ENCODE measurements at places on chromosomes 16 and 17.
A peak's percentile ranks its signal among the peaks of the same experiment; 100 is the strongest.

DNA sequence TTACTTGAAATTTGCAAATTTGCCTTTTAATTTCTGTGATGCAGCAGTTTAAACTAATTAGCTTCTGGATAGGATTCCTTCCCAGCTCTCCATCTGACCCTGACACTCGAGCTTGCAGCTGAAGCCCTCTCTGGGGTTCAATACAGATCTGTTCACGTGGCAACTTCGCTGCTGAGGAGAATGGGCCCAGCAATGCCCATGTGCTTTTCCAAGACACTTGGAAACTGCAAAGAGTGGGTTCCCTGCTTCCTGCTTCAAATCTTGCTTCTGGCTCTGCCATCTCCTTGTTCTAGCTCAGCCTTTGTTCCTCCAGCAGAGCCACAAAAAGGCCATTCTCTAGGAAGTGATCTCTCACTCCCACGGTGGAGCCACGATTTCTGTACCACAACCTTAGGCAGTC is 50.0 kb upstream of the IRX6 start:
- no peak for ATAC-seq

- ATAC-seq: no peak
Observed at GRCh38 chr16:88453217-88453531, at the start of gene ZFPM1. Gene ZFPM1, plus strand, starts transcription at chr16:88453280. Its CDS starts 359 bp downstream, at chr16:88453639.

- no peak for ATAC-seq
Observed at GRCh38 chr16:5820472-5820871, 722.9 kb upstream of the EEF2KMT start.

GRCh38 chr16:1983544-1984346 is at the start of gene GFER:
Gene GFER, plus strand, starts transcription at chr16:1984193. Its CDS starts 26 bp downstream, at chr16:1984219.
- peak; percentile 61 for ATAC-seq

DNA sequence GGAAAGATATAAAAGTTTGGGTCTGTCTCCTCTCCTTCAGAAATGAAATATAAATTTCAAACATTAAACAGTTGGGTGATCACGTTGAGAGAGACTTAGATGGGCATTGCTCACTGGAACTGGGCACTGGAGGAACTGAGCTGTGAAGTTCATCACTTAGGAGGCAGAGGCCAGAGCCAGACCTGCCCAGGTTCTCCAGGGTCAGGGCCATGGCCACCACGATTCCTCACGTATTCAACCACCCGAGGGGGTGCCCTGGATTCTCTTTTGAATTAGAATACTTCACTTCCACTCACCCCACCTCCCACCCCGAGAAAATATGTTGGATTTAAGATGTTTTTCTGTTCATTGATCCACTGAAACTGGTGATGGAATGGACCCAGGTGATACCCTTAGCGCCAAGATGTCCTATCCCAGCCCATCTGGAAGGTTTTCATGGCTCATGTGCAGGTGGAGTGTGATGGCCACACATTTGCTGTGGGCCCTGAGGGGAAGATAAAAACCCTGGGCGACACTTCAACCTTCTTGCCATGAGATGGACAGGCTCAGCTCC is 6.1 kb downstream of the PRR29 start:
- no peak for ATAC-seq

- no peak for ATAC-seq
Observed at GRCh38 chr17:2388020-2388682, 12.7 kb downstream of the MNT start.

DNA sequence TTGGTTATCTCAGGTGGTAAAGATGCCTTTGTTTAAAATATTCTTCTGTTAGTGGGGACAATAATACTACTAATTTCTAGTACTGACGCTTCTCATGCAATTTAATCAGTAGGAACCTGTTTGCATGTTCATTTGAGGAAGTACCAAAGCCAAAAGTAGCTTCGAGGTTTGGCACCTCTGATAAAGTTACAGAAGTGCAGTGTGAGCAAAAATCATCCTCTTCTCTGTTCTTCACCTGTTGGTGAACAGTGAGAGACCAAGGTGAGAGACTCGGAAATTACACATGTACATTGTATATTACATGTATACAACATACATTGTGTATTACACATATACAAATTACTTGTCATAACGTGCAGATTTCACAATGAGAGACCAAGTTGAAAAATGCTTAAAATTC is 404.6 kb downstream of the MAF start:
- ATAC-seq: no peak

- no peak for ATAC-seq
Observed at GRCh38 chr16:55242667-55243066, 81.3 kb upstream of the IRX6 start.

- no peak for ATAC-seq
Observed at GRCh38 chr16:830107-830870, 29.8 kb upstream of the GNG13 start.

GRCh38 chr17:72946156-72946555 is 146.3 kb downstream of the SLC39A11 start:
- ATAC-seq: no peak

GRCh38 chr17:17004251-17004996 is 32.5 kb upstream of the TNFRSF13B start:
- no peak for ATAC-seq

DNA sequence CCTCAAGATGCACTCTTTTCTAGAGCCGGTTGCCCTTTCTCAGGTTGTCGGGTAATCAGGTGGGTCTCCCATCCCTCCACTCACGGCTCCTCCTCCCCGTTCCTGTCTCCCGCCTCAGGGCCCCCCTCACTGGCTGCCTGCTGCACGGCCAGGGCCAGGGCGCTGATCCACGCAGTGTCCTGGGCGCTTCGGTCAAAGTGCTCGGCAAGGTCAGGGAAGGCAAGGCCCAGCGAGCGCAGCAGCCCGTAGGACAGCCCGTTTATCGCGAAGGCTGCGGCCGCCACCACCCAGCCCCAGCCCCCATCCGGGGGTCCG is 753 bp downstream of the SLC16A11 start:
- ATAC-seq: peak; percentile 2

DNA sequence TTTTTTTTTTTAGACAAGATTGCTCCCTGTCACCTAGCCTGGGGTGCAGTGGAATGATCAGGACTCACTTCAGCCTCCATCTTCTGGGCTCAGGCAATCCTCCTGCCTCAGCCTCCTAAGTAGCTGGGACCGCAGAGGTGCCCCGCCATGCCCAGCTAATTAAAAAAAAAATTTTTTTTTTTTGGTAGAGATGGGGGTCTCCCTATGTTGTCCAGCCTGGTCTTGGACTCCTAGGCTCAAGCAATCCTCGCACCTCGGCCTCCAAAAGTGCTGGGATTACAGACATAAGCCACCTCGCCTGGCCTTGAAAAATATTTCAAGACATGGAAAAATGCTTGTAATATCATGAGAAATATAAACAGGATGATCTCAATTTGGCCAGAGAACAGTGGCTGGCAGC is 42.9 kb downstream of the HAPSTR1 start:
- no peak for ATAC-seq

DNA sequence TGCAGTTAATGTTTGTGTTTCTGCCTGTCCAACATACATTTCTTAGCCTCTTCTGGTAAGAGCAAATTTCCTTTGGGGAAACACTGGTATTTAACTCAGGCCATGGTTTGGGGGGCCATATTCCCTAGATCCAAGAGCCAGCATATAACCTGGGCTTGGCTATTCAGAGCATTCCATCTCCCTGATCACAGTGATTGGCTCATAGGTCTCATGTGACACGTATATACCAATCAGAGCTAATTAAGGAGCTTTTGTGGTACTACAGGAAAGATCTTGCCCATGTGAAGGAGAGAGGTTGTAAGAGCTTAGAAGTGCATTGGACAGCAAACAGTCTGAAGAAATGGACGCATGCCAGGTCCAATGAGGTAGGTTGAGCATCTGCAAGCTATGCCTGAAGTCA is 33.4 kb upstream of the GPR139 start:
- no peak for ATAC-seq

GRCh38 chr17:48307814-48308411 is 122.1 kb downstream of the SKAP1 start:
- peak; percentile 69 for ATAC-seq

GRCh38 chr16:77404775-77405174 is 30.1 kb downstream of the ADAMTS18 start:
- ATAC-seq: no peak

DNA sequence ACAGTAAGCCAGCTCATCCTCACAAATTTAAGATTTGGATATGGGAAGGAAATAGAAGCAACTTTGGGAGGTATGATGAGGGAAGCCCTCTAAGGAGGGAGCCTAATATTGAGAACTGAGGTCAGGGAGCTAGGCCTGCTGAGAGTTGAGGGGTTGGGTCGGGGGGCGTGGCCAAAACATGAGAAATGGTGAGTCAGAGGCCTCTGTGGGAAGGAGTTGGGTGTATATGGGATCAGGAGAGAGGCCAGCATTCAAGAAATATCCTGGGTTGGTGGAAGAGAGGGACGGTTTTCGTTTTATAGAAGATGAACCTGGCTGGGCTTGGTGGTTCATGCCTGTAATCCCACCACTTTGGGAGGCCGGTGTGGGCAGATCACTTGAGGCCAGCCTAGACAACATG is 48.4 kb downstream of the CLEC16A start:
- peak; percentile 90 for ATAC-seq

DNA sequence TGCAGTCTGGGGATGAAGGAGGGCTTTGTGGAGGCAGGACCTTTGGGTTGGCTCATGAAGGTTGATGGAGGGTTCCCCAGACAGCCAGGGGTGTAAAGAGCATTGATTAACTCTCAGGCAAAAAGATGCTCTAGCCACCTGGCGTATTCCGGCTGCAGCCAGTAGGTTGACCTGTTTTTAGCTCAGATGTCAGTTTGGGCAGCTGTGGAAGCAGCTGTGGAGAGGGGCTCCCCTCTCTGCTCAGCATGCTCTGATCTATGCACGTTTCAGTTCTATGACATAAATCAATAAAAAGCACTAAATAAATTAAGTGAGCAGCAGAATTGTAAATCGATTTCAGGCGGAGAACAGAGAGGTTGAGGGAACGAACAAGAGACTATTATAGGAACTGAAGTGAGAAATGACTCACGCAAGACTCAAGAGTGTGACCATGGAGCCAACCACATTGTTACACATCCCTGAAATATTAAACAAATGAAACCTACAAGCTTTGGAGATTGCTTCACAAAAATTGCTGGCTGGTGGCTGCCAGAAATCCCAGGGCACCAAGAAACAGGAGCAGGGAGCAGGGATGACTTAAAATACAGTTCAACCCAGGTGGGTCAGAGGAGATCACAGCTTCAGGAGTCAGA is 111.9 kb downstream of the GSG1L start:
- ATAC-seq: no peak

DNA sequence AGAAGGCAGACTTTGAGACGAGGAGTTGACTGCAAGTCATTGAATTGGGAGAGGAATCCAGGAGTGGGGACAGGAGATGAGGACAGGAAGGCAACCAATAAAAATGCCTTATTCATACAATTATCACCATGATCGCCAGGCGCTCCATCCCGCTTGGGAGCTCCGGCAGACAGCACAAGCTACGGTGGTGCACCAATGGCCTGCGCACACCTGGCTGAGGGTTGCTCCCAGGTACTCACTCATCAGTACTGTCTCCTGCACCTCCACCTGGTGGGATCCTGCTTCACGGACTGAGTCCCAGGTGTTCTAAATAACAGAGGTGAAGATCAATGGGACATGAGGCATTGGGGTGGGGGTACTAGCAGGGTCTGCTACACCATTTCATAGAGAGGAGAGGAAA is 160.0 kb upstream of the TNRC6C start:
- no peak for ATAC-seq

DNA sequence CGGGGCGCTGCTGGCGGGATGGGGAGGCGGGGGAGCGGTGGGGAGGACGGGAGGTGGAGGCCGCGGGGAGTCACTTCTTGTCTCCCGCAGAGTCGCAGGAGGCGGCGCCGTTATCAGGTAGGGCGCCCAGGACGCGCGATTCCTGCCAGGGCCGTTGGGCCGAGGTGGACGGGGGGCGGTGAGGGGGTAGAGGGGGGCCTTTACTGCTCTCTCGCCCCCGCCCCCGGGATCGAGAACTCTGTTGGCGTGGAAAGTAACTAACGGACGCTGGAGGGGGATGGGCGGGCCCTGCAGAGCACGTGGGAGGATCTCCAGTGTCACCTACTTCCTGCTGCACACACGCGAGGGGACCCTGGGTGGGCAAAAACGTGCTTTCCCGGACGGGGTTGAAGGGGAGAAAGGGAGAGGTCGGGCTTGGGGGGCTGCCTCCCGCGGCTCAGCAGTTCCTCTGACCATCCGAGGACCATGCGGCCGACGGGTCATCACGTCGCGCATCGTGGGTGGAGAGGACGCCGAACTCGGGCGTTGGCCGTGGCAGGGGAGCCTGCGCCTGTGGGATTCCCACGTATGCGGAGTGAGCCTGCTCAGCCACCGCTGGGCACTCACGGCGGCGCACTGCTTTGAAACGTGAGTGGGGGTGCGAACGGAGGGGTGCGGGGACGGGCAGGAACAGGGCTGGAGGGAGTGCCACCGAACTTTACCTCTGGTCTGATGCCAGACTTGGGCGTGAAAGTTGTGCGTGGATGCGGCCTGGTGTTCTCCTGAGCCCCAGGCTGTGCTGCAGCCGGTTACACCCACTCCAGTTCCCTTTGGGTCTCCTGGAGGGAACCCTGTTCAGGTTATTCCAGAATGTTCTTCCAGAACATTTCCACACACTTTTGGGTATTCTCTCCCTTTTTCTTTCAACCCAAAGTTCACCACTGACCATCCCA is 569 bp downstream of the PRSS21 start:
- ATAC-seq: no peak

GRCh38 chr17:4678448-4679026 is 25.4 kb downstream of the PELP1 start:
- ATAC-seq: peak; percentile 52

GRCh38 chr17:42608305-42609181 is 631 bp downstream of the RETREG3 start:
- ATAC-seq: peak; percentile 67

DNA sequence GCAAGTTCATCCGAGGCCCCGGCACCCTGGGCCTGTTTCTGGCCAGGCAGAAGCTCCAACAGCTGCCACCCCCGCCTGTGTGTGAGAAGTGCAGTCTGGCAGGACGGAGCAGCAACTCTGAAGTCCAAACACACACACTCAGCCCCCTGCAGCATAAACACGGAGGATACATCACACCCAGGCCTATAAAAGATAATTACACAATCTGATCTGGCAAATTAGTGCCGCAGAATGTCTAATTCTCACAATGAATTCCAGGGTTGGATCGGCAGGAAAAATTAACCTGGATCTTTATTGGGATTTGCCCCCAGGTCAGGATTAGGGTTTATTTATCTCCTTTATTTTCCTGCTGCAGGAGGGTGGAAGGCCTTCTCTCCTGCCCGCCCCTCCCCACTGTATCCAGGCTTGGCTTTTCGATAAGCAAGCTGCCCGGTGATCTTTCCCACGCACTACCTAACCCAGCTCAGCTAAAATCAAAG is 311.4 kb downstream of the SOX9 start:
- no peak for ATAC-seq

GRCh38 chr16:64475627-64476351 is 646.1 kb downstream of the CDH11 start:
- no peak for ATAC-seq

- no peak for ATAC-seq
Observed at GRCh38 chr16:29927070-29927905, 1.3 kb upstream of the KCTD13 start.

GRCh38 chr16:10885246-10885645 is 8.2 kb downstream of the CIITA start:
- peak; percentile 17 for ATAC-seq

Measured in esophagus mucosa (tissue), 1 donor.